HCT116 (cell line): ENCODE measurements at places on chromosomes 7 and 10.
A peak's percentile ranks its signal among the peaks of the same experiment; 100 is the strongest.

DNA sequence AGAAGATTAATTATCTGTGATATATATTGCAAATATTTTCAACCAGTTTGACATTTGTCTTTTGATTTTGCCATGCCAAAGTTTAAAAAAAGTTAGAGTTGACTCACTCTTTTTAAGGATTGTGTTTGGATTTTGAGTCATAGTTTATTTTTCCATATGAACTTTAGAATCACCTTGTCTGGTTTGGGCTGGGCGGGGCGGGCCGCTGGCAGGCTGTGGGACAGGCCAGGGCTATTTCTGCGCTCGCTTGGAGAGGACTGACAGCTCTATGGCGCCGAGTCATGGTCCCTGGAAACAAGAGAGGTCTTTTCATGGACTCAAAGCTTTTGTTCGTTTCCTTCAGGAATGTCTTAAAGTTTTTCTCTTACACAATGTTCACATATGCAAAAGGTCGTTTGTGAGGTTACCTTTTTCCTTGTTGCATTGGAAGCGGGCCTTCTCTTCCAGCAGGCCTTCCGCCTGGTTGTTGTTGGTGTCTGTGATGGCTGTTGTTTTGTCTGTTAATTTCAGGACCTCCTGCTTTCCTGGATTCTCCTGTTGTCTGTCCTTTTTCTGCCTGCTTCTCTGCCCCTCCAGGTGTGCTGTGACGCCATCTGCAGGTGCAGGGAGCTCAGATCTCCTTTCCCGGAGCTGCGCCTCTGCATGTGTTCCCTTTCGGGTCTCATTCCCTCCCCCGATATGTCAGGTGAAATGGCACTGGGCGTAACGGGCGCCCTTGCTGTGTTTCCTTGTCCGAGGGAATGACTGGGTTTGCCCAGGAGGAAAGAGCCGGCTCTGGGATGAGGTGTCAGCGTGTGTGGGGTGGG, 53.8 kb downstream of the INPP5A start:
- no peak for DNase-seq

DNA sequence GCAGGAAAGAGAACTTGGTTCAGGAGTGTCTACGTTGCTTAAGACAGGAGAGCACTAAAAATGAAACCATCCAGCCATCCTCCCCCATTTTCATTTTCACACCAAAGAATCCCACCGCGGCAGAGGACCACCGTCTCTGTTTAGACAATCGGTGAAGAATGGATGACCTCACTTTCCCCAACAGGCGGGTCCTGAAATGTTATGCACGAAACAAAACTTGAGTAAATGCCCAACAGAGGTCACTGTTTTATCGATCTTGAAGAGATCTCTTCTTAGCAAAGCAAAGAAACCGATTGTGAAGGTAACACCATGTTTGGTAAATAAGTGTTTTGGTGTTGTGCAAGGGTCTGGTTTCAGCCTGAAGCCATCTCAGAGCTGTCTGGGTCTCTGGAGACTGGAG, 1.4 kb upstream of the IL6 start:
- DNase-seq, result peak; percentile 27

DNA sequence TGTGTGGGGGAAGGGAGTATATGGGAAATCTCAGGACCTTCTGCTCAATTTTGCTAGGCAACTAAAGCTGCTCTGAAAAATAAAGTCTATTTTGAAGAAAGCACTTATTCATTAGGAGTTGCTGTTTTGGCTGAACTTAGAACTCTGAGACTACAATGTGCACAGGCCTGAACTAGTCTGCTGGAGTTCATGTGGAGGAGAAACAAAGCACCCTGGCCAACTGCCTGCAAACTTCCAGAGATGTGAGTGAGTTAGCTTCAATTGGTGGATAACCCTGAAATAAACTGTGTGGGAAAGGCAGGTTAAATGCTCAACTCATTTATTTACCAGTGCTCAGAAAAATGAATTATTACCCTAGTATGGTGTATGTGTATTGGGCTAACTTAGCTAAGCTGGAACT, 17.3 kb upstream of the FAM241B start:
- DNase-seq, result no peak

DNA sequence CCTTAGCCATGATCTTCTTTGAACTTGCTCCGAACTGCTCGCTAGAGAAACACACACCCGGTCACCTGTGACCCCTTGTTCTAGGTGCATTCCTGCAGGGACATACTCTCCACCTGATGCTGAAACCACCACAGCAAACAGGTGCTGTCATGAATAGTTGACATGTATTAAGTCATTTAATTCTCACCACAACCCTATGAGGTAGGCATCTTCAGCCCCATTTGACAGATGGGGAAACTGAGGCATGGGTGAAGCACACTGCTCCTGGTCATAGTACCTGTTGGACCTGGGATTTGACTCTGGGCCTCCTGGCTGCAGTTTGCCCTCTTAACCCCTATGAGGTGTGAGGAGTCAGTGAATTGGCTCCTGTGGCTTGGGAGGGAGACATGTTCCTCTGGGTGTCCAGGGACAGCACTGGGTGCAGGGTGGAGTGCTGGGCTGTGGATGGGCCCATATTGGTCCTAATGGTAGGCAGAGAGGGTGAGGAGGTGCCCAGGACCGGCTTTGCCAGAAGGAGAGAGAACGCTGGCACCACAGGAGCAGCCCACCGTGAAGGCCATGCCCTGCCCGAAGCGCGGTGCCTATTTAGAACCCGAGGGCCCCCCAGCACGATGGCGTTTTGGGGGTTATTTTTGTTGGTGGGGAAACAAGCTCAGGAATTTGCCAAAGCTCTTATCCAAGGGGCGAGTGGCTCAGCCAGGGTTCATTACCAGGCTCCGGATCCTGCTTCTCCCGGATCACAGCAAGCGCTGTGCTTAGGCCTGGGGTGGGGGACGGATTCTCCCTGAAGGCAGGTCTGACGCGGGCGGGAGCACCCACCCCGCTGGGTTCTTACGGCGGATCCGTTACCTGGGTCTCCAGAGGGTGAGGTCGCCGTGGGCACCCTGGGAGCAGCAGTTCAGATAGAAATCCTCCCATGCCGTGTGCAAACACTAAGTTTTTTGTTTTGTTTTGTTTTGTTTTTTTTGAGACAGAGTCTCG, 52.3 kb downstream of the GLRX3 start:
- DNase-seq, result no peak

DNA sequence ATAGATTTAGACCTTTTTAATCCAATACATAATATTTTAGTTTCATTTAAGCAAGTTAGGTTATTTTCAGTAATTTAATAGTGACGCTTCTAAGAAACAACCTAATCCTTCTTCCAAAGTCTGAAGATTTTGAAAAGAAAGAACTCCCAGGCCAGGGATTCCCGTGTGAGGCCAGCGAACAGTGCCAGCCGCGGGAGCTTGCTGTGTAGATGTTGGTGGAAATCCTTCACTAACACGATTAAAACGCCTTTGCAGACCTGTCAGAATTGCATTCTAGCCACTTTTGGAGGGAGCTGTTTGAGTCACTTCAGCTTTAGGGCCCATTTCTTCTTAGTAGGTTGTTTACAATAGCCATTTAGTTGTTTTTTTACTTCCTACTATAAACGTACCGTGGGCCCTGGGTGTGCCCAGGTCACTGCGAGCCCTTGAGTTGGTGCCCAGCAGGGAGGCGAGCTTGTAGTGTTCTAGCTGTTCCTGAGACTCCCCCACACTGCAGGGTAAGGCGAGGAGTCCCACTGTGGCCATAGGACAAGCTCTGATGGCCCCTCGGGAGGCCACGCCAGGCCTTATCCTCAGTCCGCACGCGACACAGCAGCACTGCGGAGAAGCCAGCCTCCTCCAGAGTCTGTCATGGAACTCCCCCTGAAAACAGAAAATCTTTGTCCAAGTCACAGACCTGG, 32.3 kb downstream of the PPP2R2D start:
- DNase-seq, result no peak

DNA sequence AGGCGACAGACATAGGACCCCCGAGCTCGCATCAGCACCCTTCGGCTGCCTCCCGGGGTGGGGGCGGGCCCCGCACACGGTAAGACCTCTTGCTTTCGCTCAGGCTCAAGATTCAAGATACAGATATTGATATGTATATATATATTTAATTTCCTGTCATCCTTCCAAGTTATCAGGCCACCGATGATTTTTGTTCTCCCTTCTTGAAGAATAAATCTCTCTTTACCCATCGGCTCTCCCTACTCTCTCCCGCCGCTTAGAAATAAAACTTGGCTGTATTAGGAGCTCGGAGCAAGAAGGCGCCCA, 603 bp downstream of the ADRA2A start:
- DNase-seq, result no peak
